K562 (cell line): ENCODE measurements at places on chromosomes 3 and 15. TPM values are rescaled to one million over a fixed set of nuclear protein-coding genes. Genes with fewer than 3 reads are reported as not detected.

The NUP210 gene
- total RNA-seq: 128 and 138 TPM in 2 replicates

DNA sequence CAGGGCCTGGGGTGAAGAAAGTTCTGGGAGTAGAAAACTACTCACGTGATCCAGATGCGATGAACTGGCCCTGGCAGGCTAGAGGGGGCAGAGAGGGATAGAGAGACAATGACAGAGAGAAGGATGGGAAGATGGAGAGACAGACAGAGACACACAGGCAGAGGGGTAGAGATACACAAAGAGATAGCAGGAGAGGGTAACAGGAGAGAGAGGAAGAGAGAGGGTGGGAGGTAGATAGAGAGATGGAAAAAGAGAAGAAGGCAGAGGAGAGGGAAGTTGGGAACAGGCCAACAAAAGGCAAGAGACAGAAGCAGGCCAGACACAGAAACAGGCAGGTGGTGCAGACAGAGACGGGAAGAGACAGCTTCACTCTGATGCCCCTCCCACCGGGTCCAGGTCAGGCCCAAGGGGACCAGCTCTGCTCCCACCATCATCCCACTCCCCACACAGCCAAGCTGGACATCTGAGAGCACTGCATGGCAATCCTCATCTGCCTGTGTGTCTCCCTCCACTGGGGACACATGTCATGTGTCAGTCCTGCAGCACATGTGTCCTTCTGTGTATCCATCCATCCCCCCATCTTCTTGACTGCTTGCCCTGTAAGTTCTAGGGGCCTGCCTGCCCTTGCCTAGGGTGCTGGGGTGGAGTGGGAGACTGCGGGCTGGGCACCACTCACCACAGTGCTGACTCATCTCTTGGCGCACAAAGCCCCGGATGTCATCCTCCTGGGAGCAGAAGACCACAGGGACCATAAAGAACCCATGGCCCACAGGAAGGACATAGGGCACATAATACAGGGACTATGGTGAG is 2.2 kb upstream of the UCN2 start:
- DNase-seq: no peak

DNA sequence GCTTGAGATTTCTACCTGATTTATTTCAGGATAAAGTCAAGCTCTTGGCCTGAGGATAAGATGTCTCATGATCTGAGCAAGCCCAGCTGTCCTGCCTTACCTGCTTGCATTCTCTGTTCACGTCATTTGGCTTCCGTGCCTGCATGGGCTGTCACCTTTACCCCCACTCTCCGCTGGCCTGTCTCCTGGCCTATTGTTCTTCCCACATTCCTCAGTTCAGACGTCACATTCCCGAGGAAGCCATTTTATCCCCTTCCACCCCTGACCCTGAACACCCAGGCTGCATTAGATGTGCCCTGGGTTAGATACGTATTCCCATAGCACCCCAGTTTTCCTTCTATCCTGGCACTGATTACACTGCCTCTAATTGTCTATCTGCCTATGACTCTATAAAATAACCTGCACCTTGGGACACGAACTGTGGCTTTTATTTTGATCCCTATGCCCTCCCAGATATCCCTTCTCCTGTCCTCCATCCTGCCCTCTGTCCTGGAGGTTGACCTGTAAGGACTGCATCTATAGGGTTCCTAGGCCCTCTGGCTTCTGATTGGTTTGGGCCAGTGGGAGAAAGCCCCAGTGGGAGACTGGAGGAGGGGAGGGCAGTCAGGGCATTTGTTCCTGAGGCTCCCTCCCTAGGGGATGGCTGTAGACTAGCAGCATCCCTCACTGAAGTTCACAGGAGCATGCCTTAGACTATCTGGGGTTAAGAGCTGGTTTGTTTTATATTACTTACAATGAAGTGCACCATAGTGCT is 19.2 kb upstream of the UBE2Q2 start:
- no peak for DNase-seq

- no peak for DNase-seq
Observed at GRCh38 chr3:76694063-76694462, 345.8 kb upstream of the ROBO2 start.

DNA sequence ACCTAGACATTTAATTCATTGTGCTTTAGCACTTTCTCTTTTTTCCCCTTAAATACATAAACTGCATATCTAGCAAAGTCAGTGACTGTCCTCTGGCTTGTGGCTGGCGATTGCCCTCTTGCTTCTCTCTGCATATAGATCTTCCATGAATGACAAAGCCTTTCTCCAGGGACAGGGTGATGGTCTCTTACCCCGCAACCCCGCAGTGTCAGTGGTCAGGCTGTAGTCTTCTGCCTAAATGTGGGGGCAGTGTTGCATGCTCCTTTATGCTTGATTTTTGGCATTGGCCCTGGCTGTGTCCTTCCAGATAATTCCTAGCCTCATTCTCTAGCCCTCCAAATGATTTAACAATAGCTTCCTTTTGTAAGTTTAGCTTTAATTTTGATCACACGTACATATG is 407.8 kb downstream of the GABRB3 start:
- DNase-seq: no peak
